Liver (tissue), 10 donors: ENCODE measurements at places on chromosomes 4 and X.

DNA sequence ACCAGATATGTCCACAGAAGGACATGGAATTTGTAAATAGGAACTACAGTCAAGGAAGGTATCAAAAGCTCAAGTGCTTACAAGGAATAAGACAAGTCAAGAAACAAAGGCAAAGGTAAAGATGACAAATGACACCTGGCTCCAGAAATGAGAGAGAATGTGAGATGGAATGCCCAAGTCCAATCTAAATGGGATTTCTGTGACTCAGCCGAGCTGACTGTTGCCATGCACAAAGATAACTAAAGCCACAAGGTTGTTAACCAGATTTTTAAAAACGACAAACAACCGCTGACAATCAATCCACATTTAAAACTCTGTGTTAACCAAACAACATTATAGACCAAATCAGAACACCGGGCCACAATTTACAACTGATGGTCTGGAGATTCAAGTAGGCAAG, 1.1 kb downstream of the NFXL1 start:
- no peak for DNase-seq
- H3K27me3 ChIP-seq, result no peaks in the 10 kb centered on the region
- H3K36me3 ChIP-seq, result no peaks in the 10 kb centered on the region
- H3K4me1 ChIP-seq, result no peaks in the 10 kb centered on the region
- H3K27ac ChIP-seq, result no peak overlapping the region

- H3K36me3 ChIP-seq, result no peaks in the 10 kb centered on the region
- DNase-seq, result no peak
- no peaks in the 10 kb centered on the region for H3K27me3 ChIP-seq
These were observed 633.6 kb downstream of the PCDH18 start for GRCh38 chr4:136898590-136899248.

- no peak overlapping the region for H3K27ac ChIP-seq
- no peaks in the 10 kb centered on the region for H3K4me1 ChIP-seq
- H3K36me3 ChIP-seq, result no peaks in the 10 kb centered on the region
- no peak for DNase-seq
These were observed 93.8 kb downstream of the GPC4 start for GRCh38 chrX:133321451-133321850.

DNA sequence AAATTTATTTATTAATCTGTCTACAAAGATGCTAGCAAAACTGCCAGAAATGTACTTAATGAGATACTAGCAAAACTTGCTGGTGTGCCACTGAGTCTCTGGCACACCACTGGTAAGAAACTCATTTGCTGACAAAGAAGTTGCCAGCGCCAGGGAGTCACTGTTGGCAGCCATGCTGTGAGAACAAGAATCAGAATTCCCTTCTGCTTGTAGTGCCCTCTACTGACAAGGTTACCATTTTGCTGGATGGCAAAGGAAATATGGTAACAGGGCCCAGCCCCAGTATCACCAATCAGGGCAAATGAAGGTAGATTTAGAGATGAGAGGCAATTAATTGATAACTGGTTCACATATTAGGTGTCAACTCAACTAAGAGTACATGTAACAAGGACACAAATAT, 750.1 kb upstream of the ADGRL3 start:
- no peaks in the 10 kb centered on the region for H3K27me3 ChIP-seq
- H3K4me1 ChIP-seq, result no peaks in the 10 kb centered on the region
- no peak overlapping the region for H3K4me3 ChIP-seq
- H3K27ac ChIP-seq, result no peak overlapping the region
- DNase-seq, result no peak
- no peaks in the 10 kb centered on the region for H3K36me3 ChIP-seq

DNA sequence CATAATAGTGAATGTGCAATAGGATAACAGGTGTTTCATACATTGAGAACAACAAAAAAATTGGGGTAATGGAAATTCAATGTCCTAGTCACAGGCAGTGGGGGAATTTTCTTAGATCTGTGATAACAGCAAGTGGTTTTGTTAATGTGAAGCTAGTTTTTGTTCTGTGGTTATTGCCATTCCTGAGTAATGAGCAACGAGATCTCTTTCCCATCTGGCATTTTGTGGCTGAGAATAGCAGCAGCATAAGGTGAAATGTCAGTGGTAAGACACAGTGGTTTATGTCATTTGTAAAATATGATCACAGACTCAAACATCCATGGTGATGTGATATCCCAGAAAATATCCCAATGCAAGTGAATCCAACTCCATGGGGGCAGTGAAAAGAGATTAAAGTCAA, 497.5 kb downstream of the KCNIP4 start:
- H3K4me3 ChIP-seq, result no peak overlapping the region
- no peak overlapping the region for H3K27ac ChIP-seq
- no peaks in the 10 kb centered on the region for H3K27me3 ChIP-seq

DNA sequence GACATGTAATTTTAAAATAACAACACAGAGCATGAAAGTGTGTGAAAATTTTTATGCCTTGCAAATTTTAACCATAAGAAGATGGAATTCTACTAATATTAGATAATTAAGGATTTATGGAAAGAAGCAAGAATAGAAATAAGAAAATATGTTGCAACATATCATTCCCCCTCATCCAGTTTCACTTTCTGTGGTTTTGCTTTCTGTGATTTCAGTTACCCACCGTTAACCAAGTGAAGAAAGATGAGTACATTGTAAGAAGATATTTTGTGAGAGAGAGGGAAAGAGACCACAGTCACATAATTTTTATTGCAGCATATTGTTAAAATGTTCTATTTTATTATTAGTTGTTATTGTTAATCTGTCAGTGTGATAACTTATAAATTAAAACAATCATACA, 77.9 kb downstream of the ADAM29 start:
- no peak overlapping the region for H3K4me3 ChIP-seq
- peaks cover 3% of the 10 kb centered on the region for H3K27me3 ChIP-seq
- no peak overlapping the region for H3K27ac ChIP-seq
- H3K4me1 ChIP-seq, result no peaks in the 10 kb centered on the region
- H3K36me3 ChIP-seq, result no peaks in the 10 kb centered on the region

DNA sequence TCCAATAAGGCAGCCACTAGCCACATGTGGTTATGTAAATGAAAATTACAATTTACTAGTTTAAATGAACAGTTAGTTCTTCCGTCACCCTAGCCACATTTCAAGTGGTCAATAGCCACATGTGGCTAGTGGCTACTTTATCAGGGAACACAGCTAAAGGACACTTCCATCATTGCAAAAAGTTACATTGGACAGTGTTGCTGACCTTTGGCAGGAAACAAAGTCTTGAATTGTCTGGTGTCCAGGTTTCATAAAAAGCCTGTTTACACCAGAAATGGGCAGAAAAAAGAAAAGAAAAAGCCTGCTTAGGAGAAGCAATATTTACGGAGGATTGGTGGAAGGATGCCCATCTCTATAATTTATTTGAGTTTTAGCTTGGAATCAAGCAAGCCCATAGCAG, 38.6 kb downstream of the RWDD4 start:
- no peak for DNase-seq
- H3K27ac ChIP-seq, result no peak overlapping the region
- no peaks in the 10 kb centered on the region for H3K36me3 ChIP-seq
- H3K4me1 ChIP-seq, result peaks cover 24% of the 10 kb centered on the region
- H3K4me3 ChIP-seq, result no peak overlapping the region

DNA sequence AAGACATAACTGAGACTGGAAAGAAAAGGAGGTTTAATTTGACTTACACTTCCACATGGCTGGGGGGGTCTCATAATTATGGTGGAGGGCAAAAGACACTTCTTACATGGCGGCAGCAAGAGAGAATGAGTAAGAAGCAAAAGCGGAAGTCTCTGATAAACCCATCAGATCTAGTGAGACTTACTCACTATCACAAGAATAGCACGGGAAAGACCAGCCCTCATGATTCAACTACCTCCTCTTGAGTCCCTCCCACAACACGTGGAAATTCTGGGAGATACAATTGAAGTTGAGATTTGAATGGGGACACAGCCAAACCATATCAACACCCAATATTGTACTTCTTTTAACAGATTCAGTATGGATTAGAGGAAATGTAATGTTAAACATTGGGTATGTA, 646.6 kb downstream of the ANKRD50 start:
- H3K4me1 ChIP-seq, result no peaks in the 10 kb centered on the region
- H3K4me3 ChIP-seq, result no peak overlapping the region
- H3K27me3 ChIP-seq, result no peaks in the 10 kb centered on the region
- H3K27ac ChIP-seq, result no peak overlapping the region
- H3K36me3 ChIP-seq, result no peaks in the 10 kb centered on the region
- DNase-seq, result no peak

GRCh38 chr4:138643827-138644226, 371.8 kb upstream of the NOCT start:
- no peaks in the 10 kb centered on the region for H3K4me1 ChIP-seq
- DNase-seq, result no peak
- H3K27ac ChIP-seq, result no peak overlapping the region
- no peaks in the 10 kb centered on the region for H3K36me3 ChIP-seq
- no peaks in the 10 kb centered on the region for H3K27me3 ChIP-seq

- no peaks in the 10 kb centered on the region for H3K27me3 ChIP-seq
- H3K4me3 ChIP-seq, result no peak overlapping the region
- DNase-seq, result no peak
- no peaks in the 10 kb centered on the region for H3K4me1 ChIP-seq
- H3K27ac ChIP-seq, result no peak overlapping the region
These were observed 80.6 kb downstream of the TMEM144 start for GRCh38 chr4:158290912-158291311.
